ENCODE measurements at places on chromosomes 3 and 15. TPM values are rescaled to one million over a fixed set of nuclear protein-coding genes. Genes with fewer than 3 reads are reported as not detected.

ONECUT1 gene
- total RNA-seq, result not detected

ENTPD3 gene
- total RNA-seq, result not detected

IL16 gene
- total RNA-seq, result 138 TPM

SLC22A13 gene
- 0.18 TPM for total RNA-seq

DNA sequence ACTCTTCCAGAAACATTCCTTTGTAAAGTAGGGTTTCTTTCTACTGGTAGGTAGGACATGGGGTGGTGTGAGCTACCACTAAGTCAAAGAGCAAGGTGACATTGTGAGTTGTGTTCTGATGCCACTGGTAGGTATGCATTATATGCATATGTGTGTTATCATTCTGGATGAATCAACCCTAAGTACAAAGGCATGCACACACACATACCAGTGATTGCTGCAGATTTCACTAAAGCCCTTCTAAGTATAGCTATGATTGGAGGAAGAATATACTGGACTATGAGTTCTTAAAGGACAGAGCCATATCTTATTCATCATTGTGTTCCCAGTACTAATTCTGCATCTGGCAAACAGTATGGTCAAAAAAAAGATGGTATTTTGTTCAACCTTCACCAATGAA, 646.0 kb downstream of the AGBL1 start:
- DNase-seq, result no peak
- H3K4me3 ChIP-seq, result no peak overlapping the region
- no peak overlapping the region for H3K27ac ChIP-seq
- H3K36me3 ChIP-seq, result no peaks in the 10 kb centered on the region

All from activated CD8-positive, alpha-beta T cell treated with anti-CD3 and anti-CD28 coated beads for 36 hours (primary cell).